ENCODE measurements at places on chromosomes 4 and X.

GRCh38 chrX:110120025-110120424 is 117.1 kb downstream of the TMEM164 start:
- DNase-seq, result no peak

- DNase-seq, result no peak
Measured at GRCh38 chrX:153612413-153612812, 13.5 kb upstream of the CCNQ start.

DNA sequence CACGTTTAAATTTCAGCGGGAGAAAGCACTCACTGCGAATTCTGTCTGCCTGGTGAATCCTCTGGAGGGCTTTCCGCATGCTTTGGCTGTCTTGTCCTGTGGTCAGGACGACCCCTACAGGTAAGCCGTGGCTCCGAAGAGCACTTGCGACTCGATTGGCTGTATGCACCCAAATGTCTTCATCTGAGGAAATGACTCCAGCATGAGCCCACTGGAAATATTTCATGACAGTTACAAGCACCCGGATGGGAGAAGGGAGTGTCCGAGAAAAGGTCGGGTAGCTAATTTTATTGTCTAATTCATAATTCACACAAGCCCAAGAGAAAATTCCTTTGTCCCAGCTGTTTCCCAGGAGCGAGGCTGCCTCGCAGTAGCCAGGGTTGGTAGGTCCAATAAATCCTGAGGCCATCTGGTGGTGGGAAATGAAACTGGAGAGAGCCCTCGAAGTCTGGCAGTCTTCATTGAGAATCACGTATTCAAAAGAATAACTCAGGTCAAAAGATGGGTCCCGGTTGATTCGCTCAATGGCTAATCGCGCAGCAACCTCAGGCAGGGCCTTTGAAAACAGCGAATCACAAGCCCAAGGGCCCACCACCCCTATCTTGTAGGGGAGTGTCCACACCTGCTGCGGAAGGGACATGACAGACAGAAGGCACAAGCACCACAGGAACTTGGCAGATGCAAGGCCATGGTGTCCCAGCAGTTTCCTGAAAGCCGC is 6.6 kb downstream of the GUCY2F start:
- no peak for DNase-seq

- DNase-seq, result no peak
Measured at GRCh38 chr4:35503435-35503834, 740.9 kb downstream of the ARAP2 start.

DNA sequence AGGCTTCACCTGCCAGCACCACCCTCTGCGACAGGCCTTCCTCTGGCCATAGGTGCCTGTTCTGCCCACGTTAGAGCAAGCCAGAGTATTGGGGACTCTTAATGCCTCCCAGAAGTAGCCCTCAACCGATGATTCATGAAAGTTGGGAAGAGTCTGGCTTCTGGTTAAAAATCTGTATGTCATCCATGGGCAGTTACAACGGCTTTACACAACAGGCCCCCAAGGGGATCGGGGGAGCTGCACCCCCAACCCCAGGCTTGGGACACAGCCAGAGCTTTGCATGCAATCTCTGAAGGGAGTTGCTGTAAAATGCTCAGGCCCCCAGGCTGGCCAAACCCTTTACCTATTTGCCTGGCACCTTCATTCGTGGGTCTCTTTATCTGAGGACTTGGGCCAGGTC is 5.4 kb upstream of the CYTL1 start:
- DNase-seq, result no peak

DNA sequence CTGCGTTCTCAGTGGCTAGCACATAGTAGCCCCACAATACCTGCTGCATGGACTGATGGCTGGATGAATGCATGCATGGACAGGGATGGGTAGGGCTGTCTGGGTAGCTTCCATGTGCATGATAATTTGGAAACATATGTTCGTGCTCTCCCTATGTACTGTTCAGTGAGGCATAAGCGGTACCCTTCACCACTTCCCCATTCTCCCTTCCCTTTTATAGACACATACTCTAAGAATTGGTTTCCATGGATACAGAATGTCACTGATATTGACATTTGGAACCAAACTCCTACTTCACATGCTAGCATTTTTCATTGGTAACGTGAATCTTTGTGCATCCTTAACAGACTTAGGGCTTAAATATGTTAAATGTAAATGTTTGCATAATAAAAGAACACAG is 20.4 kb downstream of the USP46 start:
- DNase-seq, result no peak

DNA sequence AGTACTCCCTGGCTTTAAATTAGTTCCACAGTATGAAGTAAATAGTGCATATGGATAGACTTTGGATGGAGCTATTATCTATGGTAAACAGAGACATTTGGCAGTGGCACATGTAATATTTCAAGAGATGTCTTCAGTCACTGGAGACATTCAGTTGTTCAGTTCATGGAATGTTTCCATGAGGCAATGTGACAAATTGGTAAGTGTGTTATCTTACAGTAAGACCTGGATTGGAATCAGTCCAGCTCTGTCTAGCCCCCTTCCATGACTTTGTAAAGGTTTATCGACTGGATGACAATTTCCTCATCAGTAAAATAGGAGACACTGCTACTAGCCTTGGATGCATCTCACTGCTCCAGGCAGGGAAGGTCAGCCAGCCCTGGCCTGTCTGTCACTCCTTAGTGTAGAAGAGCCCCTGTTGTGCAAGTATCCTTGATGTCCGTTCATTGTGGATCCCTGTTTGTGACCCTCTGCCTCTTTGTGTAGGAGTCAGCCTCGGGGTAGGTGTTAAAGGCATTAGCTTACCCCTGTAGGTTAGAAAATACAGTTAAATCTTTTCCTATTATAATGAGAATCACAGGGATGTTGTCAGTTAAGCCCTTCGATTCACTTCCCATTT is 335.9 kb downstream of the ANK2 start:
- DNase-seq, result no peak

- DNase-seq, result no peak
Measured at GRCh38 chrX:19568422-19568821, 53.1 kb upstream of the MAP3K15 start.

GRCh38 chrX:97524997-97525396 is 641.3 kb downstream of the RPA4 start:
- no peak for DNase-seq

DNA sequence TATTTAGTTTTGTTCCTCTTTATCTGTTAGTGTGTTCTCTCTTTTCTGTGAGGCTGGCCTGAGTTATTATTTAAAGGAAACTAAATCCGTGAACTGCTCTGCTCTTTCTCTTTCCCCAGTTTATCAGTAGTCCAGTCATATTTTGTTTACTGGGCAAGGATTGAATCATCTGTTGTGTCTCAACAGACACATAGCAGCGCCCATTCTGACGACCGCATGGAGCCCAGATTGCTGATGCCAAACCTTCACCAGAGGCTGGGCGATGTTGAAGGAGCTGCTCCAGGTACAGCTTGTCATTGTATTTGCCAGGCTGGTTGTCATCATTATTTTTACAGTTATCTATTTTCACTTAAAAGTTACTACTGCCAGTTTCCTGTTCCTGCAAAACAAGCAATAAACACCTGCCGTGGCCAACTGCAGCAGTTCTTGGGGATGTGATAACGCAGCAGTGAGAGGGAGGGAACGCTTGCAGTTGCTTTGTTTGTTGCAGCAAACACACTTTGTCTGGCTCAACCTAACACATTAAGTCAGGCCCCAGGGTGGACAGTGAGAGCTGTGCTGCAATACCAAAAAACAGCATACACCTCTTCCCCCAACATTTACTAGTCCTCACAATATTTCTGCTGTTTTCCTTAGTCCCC is 10.1 kb downstream of the REELD1 start:
- DNase-seq, result no peak

GRCh38 chrX:2267890-2268289 is 232.9 kb downstream of the DHRSX start:
- DNase-seq, result no peak

DNA sequence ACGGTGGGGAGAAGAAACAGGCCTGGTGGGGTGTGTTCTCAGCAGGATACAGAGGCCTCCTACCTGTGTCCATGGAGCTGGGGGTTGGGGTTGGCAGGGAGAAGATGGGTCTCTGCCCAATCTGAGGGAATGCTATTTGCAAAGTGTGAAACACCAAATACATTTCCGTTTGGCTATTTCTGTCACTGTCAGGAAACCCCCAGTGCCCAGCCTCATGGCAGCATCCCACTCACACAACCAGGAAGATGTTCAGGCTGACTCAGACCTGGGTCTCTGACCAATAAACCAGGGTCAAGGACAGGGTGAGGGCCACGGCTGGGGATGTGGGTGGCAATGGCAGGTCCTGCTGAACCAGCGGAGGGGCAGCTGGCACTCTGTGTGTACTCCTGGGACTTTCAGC is 41.3 kb downstream of the BCOR start:
- no peak for DNase-seq

GRCh38 chr4:181964731-181965130 is 278.5 kb upstream of the TENM3 start:
- DNase-seq, result no peak

DNA sequence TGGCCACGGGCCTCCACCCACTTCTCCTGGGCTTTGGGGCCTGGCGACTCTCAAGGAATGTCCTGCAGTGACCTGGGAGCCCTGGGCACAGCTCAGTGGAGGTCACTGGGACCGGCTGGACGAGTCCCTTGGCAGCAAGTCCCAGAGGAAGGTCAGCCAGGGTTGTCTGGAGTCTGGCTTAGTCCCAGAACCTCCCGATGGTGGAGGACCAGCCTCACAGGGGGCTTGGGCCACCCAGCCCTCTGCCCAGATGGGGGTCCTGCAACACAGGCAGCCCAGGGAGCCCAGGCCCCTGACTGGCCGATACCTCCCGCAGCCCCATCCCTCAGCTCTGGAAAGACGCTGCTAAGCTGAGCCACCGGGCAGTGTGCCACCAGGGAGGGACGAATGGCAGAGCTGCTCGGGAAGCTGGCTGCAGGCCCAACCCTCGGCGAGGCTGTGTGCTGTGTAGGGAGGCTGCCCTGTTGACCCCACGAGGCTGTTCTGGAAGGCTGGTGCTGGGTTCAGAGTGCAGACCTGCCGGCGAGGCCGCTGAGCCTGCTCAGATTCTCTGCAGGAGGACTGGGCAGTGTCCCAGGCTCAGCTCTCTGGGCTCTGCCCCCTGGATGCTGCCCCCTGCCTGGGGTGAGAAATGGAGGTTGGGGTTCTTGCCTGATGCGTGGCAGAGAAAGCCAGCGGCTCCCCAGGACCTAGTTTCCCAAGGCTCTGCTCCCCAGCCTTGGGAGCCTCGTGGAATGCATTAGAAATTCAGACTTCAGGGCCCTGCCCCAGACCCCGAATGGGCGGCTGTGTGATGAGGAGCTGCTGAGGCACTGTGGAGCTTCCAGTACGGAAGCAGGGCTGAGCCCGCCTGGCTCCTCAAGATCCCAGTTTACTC is 61.7 kb downstream of the ADRA2C start:
- DNase-seq, result no peak

Data from CD4-positive, alpha-beta T cell treated with Interleukin-4 for 1 hour (primary cell).